ENCODE measurements at places on chromosomes 7 and 10. TPM values are rescaled to one million over a fixed set of nuclear protein-coding genes. Genes with fewer than 3 reads are reported as not detected.

Gene RBP3
- not detected for total RNA-seq

Gene ANKRD30A
- total RNA-seq = not detected

Gene GDF2
- total RNA-seq = 8.5 TPM

Gene MNX1
- total RNA-seq = not detected

DNA sequence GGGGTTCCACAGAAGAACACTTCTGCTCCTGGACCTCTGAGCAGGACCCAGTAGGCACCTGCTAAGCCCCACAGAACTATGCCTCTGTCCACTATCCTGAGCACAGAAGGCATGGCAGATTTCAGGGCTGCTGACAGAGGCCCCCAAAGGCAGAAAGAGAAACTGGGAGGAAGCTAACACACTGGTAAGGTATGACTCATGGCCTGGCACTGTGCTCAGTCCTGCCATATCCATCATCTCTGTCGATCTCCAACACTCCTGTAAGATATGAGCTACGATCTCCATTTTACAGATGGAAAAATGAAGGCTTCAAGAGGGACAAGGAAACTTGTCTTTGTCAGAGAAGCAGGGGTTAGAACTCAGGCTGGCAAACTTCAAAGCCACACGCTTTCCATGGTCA lies 62.2 kb downstream of the GRID1 start:
- DNase-seq = no peak
- no peak overlapping the region for H3K4me3 ChIP-seq
- H3K4me1 ChIP-seq = no peaks in the 10 kb centered on the region
- H3K27ac ChIP-seq = no peak overlapping the region
- no peaks in the 10 kb centered on the region for H3K36me3 ChIP-seq

DNA sequence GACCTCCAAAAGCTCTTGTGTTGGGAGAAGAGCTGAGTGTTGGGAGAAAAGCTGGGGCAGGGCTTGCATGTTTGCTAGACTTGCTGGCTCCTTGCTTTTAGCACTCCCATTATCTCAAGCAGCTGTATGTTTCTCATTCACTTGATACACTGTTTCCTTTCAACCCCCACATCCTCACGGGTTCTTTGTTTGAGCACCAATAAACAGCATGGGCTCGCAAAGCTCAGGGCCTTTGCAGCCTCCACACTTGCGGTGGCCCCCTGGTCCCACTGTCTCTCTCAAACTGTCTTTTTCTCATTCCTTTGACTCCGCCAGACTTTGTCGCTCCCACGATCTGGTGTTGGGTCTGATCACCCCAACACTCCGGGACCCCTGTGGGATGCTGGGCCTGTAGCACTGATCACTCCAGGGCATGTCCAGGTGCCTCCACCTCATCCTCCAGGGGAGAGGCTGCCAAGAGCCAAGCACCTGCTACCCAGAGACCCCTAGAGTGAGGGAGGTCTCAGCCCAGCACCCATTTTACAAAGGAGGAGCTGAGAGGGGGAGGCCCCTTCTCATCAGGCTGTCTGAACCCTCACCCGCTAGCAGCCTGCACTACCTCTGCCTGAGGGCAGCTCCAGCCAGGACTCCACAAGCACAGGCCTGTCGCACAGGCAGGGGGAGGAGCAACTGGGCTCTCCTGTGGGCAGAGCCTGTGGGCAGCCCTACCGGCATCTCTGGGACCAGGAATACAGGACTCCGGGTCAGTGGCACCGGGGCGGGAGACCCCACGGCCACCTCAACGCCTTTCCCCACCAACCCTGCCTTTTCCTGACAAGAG lies 49.1 kb upstream of the MSMB start:
- H3K4me1 ChIP-seq = no peaks in the 10 kb centered on the region
- H3K4me3 ChIP-seq = no peak overlapping the region
- DNase-seq = no peak
- H3K36me3 ChIP-seq = no peaks in the 10 kb centered on the region
- no peaks in the 10 kb centered on the region for H3K27me3 ChIP-seq
- no peak overlapping the region for H3K27ac ChIP-seq

DNA sequence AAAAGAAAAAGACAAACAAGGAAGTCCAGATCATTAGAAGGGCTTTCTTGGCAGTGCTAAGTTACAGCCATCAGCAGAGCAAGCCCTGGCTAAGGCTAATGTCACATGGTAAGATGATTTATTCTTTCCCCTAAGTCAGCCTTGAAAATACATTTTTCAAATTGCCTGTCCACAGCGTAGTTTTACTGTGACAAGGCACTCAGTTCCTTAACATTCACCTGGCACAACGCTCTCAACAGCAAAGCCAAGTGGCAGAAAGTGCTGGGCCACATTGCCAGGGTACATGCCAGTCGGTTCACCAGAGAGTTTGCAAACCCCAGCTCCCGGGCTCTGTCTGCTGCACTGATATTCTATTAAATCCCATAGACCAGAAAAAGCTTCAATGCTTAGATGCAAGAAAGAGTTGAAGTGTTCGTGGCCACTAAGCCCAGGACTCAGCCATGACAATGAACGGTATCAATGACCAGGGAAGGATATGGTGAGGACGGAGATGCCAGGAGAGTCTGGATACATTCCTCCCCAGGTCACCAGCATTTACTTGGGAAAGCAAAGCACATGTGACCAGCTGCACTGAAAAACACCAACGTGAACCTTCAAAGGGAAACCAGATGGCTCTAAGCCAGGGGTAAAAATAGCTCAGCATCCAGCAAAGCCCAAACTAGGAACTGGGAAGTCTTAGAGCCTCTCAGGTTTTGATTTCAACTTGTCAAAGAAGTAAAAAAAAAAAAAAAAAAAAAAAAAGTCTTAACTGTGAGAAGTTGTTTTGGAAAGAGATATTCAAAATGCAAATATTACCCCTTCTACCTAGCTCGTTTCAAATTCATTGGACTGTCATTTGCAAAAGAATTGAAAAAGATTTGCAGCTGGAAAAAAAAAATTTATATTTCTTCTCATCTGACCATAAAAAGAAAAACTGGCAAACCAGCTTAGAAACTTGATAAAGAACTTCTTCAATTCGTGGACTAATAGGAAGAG lies 23.9 kb upstream of the MPP7 start:
- no peaks in the 10 kb centered on the region for H3K4me1 ChIP-seq

DNA sequence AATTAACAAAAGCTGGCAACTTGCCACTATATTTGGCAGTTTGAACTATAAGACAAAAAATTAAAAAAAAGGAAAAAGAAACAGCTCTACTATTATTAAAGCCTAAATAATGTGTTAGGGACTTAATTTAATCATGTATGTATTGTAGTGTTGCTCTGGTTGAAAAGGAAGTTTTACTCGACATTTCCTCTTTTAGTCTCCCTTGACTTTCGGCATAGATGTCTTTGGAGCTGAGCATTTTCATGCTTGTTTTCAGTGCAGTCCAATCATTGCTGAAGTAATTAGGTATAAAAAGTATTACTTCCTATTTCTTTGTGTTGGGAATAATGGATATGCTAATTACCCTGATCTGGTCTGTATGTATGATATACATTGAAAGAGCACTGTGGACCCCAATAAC lies 216.8 kb upstream of the KLF6 start:
- DNase-seq = no peak
- no peaks in the 10 kb centered on the region for H3K36me3 ChIP-seq
- no peak overlapping the region for H3K4me3 ChIP-seq

GRCh38 chr10:111077785-111078504 lies 1.1 kb downstream of the ADRA2A start:
- H3K36me3 ChIP-seq = no peaks in the 10 kb centered on the region
- DNase-seq = no peak
- peaks cover 27% of the 10 kb centered on the region for H3K4me1 ChIP-seq
- no peak overlapping the region for H3K27ac ChIP-seq

GRCh38 chr10:13105184-13105583 lies 5.2 kb downstream of the OPTN start:
- no peak overlapping the region for H3K27ac ChIP-seq
- H3K4me3 ChIP-seq = no peak overlapping the region
- H3K27me3 ChIP-seq = no peaks in the 10 kb centered on the region
- H3K4me1 ChIP-seq = peaks cover 21% of the 10 kb centered on the region
- H3K36me3 ChIP-seq = peaks cover 10% of the 10 kb centered on the region
- no peak for DNase-seq

DNA sequence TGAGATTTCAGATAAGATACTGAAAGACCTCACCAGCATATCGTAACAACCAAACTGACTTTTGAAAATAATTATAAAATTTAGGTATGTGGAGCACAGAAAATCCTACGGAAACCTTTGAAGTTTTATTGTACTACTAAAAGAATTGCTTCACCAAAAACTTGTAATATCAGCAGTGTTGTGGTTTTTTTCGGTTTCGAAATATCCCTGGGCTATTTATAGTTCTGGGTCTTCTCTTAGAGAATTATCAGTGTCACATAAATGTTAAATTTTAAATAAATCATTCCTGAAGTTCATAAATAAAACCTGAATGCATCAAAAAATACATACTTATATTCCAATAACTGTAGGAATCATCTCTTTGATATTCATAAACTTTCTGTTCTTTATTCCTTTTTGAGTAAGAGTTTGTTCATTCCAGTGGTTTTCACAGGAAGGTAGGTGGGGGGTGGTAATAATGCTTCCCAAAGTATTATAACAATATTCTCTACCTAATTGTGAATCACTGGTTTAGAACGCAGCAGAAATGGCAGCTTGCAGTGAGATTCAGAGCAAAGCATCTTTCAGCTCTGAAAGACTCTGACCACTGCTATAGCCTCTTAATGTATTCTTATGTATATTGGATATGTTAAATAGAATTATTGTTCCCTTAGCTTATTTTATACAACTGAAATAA lies 60.2 kb downstream of the ZNF277 start:
- no peaks in the 10 kb centered on the region for H3K36me3 ChIP-seq
- no peak overlapping the region for H3K4me3 ChIP-seq
- no peak overlapping the region for H3K27ac ChIP-seq
- H3K4me1 ChIP-seq = no peaks in the 10 kb centered on the region
- H3K27me3 ChIP-seq = no peaks in the 10 kb centered on the region
- DNase-seq = no peak

DNA sequence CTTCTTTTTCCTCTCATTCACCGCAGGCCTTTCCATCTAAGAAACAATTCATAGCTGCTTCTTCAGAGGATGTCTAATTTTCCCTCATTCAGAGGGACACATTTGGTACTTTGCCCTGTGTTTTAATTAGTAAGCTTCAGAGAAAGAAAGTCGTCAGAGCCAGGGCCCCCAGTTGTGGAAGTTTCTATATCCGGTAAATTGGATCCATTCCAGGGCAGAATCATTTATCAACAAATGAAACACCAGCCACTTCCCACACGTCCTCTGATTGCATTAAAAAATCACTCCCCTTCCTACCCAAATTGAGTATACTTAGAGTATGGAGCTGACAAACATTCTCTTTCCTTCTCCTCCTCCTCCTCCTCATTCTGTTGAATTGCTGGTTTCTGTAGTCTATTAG lies 205.8 kb upstream of the HDAC9 start:
- no peak for DNase-seq
- H3K27ac ChIP-seq = no peak overlapping the region
- no peaks in the 10 kb centered on the region for H3K36me3 ChIP-seq
- no peak overlapping the region for H3K4me3 ChIP-seq
- H3K27me3 ChIP-seq = no peaks in the 10 kb centered on the region

DNA sequence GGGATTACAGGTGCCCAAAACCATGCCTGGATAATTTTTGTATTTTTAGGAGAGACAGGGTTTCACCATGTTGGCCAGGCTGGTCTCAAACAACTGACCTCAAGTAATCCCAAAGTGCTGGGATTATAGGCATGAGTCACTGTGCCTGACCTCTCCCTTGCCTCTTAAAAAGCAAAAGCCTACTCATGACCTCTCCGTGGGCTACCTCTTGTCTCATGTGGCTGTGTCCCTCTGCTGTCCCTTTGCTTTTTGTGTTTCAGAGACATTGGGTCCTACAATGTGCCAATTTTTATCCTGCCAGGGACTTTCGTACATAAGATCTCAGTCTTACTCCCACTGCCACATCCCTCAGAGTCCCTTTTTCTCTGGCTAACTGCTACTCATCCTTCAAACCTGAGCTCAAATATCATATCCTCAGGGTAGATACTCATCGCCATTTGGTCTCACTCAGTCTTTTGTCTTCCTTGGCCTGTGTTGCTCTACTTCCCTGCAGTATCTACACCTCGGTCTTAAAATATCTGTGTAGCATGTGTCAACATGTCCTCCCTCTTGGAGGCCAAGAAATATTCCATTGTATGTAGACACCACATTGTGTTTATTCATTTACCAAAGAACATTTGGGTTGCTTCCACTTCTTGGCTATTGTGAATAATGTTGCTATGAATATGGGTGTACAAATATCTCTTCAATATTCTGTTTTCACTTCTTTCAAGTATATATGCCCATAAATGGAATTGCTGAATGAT lies 465.0 kb upstream of the KLF6 start:
- H3K4me1 ChIP-seq = no peaks in the 10 kb centered on the region
- no peak overlapping the region for H3K27ac ChIP-seq
- no peak for DNase-seq
- no peak overlapping the region for H3K4me3 ChIP-seq
- H3K27me3 ChIP-seq = no peaks in the 10 kb centered on the region
